Hindlimb muscle (tissue), 1 donor: ENCODE measurements at places on chromosomes 7 and 10. TPM values are rescaled to one million over a fixed set of nuclear protein-coding genes. Genes with fewer than 3 reads are reported as not detected.

DNA sequence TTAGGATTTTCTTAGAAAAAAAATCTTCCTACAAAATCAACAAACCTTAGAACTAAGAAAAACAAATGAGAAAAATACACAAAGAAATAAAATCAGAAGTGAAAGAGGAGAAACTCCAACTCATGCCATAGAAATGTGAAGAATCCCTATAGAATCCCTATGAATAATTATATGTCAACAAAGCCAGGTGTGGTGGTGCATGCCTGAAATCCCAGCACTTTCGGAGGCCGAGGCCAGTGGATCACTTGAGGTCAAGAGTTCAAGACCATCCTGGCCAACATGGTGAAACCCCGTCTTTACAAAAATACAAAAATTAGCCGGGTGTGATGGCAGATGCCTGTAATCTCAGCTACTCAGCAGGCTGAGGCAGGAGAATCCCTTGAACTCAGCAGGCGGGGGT lies 27.1 kb downstream of the ACSM6 start:
- no peak for DNase-seq

DNA sequence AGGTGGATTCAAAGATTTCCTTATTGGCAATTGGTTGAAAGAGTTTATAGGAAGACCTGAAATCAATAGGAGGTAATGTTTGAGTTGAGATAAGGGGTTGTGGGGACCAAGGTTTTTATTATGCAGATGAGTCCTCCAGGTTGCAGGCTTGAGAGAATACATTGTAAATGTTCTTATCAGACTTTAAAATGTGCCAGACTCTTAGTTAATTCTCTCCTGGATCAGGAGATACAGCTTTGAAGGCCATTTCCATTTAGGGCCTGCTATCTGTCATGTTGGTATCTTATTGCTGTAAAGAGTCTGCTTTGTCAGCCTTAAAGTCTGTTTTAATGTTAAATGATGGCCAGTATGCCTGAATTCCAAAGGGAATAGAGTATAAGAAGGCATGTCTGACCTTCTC lies 61.8 kb upstream of the CALCR start:
- DNase-seq = no peak

GRCh38 chr7:11436316-11436715 lies 395.7 kb downstream of the THSD7A start:
- DNase-seq = no peak

GRCh38 chr7:35613150-35613549 lies 81.8 kb downstream of the HERPUD2 start:
- DNase-seq = no peak

- DNase-seq = no peak
Observed at GRCh38 chr10:93413252-93413689, 68.9 kb downstream of the MYOF start.

The EBLN1 gene
- polyA plus RNA-seq = not detected

DNA sequence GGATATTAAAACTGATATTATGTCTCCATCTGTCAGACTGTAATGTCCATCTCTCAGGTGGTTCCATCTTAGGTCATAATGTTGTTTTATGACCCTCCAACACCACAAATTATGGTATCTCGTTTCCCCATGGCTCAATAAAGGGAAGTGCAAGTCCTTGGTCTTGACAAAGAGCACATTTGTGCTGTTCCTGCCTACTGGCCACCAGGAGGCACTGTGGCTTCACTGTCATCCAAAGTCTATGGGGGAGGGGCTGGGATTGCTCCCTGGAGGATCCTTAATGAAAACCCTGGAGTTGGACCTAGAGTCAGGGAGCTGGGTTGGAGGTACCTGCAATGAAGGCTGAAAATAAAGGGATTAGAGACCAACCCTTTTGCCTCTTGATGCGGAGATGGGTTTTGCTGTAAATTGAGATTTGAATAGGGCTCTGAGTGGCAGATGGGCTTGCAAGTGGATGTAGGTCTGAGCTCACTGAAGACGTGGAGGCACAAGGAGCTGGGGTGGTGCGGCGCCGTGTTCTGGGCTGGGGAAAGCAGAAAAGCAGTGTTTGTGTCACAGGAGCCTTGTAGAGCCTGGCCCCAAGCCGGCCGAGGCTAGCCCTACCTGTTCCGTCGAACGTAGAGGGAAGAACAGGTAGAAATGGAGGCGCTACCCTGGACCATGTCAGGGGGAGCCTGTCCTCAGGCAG lies 180.5 kb upstream of the PRSS58 start:
- no peak for DNase-seq

DNA sequence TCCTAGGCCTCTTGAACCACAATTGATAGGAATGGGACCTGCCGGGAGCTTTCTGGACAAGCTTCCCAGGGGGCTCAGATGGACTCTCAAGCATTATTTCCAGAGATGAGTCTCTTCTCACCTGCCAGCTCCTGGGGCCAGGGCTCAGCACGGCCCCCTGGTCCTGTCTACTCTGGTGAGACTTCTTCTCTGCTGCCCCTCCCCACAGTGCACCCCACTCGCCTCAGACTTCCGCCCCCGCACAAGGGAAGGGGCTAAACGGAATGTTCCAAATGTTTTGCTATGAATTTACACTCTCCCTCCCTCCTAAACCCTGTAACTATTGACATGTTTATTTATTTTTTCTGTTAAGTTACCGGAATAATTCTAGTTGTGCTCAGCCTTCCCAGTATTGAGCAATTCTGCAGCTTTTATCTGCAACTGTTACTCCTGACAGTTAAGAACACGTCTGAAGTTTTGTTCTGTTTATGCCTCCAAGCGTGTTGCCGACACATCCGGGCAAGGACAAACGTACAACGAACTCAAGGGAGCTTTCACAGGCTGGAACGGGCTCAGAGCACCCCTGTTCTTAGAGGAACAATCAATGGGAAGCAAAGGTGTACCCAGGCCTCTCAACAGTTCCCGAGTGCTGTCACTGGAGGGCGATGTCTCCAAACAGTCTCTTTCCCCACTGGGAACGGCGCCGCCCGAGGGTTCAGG lies 55.2 kb downstream of the FHIP2A start:
- DNase-seq = no peak
